ENCODE measurements at places on chromosomes 11 and 22.
A peak's percentile ranks its signal among the peaks of the same experiment; 100 is the strongest.

GRCh38 chr11:70577258-70577603 lies 178.9 kb downstream of the CTTN start:
- peak; percentile 13 for DNase-seq

- DNase-seq, result no peak
Observed at GRCh38 chr11:67605231-67606011, 1.3 kb upstream of the NDUFV1 start.

GRCh38 chr11:119195680-119196079 lies 10.4 kb downstream of the NHERF4 start:
- no peak for DNase-seq

GRCh38 chr11:110808248-110808647 lies 96.0 kb upstream of the ARHGAP20 start:
- no peak for DNase-seq

- DNase-seq, result no peak
Observed at GRCh38 chr22:17761138-17761488, 13.2 kb downstream of the BID start.

DNA sequence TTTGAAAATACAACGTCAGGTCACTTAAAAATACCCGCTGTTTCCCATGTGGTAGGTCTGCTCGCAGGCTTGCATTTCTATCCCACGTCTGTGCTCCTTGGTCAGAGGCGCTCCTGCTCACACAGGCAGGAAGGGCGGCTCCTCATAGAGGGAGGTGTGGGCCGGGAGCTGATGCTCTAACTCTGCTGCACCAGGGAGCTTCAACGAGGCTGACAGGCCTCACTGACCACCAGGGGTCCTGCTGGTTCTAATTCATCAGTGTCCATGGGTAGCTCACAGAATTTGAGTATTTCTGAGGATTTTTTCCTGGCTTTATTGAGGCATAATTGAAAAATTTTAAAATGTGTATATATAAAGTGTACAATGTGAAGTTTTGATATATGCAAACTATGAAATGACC lies 68.5 kb downstream of the PIWIL3 start:
- DNase-seq, result no peak

Data from activated T-cell treated with anti-CD3 and anti-CD28 coated beads, Interleukin-2, amount 50 U/mL, for 24 hours (primary cell).